ENCODE measurements at places on chromosomes 13 and 19.

- DNase-seq = peak; percentile 22
Measured at GRCh38 chr19:43425567-43426392, 11.1 kb downstream of the TEX101 start.

DNA sequence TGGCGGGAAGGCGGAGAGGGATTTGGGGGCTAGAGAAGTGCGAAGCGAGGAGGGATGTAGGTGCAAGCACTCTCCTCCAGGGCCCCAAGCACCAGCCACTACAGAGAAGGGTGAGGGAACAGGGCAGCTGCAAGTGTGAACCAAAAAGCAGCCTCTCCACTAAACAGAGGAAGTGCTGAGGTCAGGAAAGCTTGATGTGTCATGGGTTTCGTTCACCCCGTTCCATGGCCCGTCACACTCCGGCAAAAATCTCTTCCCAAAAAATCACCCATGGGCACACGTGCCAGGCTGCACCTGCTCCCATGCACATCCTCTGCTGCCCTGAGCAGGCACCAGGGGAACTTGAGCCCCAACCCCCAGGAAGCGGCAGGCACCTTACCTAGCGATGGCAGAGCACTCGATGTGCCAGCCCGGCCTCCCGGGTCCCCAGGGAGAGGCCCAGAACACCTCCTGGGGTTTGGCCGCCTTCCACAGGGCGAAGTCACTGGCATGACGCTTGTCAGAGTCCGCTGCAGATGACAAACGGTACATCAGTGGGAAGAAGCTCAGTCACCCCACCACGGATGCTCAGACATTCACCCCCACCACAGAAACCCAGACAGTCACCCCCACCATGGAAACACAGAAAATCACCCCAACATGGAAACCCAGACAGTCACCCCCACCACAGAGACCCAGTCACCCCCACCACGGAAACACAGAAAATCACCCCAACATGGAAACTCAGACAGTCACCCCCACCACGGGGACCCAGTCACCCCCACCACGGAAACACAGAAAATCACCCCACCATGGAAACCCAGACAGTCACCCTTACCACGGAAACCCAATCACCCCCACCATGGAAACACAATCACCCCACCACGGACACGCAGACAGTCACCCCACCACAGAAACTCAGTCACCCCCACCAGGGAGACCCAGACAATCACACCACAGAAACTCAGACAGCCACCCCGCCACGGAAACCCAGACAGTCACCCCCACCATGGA lies 29.0 kb downstream of the CARS2 start:
- DNase-seq = no peak

DNA sequence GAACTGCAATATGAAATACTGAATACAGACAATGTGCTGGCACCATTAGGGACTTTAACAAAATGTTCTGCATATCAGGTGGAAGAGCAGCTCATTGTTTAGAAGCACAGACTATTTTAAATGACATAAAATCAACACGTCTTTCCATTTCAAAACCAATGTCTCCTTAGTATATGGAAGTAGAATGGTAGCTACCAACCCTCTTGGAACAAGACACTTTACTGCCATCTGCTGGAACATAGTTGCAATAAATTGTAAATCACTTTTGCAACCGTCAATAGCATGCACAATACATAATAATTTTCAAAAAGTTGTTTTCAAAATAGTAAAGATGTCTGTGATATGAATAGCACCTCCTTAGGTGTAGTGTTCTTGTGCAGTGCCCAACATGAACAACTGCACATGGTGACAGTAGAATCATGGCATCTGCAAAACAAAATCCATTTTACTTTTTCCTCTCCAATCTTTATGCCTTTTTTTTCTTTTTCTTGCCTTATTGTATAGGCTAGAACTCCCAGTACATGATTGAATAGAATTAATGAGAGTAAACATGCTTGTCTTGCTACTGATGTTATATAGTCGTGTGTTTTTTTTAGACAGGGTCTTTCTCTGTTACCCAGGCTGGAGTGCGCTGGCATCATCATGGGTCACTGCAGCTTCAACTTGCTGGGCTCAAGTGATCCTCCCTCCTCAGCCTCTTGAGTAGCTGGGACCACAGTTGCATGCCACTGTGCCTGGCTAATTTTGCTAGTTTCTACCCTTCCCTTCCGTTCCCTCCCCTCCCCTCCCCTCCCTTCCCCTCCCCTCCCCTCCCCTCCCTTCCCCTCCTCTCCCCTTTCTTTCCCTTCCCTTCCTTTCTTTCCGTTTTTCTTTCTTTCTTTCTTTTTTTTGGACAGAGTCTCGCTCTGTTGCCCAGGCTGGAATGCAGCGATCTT lies 7.8 kb upstream of the LYPD5 start:
- DNase-seq = peak; percentile 65

DNA sequence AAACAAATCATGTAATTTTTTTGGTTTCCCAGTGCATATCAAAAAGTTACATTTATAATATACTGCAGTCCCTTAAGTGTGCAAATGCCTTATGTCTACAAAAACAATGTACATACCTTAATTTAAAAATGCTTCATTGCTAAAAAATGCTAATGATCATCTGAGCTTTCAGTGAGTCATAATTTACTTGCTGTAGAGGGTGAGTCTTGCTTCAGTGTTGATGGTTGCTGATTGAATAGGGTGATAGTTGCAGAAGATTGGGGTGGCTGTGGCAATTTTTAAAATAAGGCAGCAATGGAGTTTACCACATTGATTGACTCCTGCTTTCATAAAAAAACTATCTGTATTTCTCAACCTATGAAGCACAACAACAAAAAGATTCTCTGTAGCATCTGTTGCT lies 613.9 kb downstream of the TBC1D4 start:
- DNase-seq = no peak

DNA sequence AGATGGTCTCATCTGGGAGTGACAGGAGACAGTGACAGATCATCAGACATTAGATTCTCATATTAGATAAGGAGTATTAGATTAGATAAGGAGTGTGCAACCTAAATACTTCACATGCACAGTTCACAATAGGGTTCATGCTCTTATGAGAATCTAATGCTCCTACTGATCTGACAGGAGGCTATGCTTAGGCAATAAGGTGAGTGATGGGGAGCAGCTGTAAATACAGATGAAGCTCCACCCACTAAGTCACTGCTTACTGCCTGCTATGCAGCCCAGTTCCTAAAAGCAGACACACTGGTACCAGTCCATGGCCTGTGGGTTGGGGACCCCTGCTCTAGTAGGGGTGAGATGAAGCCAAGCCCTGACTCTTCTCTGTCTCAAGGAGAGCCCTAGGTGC lies 10.0 kb upstream of the IGFL3 start:
- no peak for DNase-seq
